ENCODE measurements at places on chromosomes 5 and 9.
A peak's percentile ranks its signal among the peaks of the same experiment; 100 is the strongest.

- no peak for DNase-seq
Observed at GRCh38 chr9:71687676-71688075, 80.6 kb downstream of the CEMIP2 start.

DNA sequence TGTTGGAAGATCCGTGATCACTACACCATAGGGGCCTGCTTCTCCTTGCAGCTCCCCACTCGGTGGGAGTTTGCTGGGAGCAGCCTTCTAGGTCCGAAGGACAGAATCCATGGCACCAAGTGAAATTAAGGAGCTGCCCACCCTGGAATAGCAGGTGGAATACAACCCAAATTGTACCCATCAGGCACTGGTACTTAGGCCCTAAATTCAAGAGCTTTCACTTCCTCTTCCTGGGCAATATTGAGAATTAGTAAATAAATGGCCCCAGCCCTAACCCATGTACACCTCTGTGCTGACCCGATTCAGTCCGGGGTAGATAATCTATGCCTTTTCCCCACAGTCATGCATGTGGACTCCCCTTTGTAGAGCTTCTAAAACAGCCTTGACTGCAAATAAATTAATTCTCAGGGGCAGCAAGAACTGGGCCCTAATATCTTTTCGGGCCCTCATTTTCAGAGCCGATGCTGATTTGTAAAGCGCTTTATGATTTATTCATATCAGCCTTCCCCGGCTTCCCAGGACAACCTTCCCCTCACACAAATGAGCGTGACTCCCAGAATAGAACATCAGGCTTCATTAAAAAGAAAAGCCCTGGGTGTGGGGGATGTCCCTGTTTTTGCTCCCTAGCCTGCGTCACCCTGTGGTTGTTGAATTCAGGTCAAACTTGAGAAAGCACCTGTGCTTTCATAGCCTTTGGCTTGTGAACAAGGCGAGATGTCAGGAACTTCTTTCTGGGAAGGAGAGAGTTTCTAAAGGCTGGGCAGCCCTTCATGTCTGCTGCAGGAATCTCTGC is 126.1 kb upstream of the TBC1D2 start:
- DNase-seq, result no peak

GRCh38 chr9:88831713-88832407 is 159.4 kb upstream of the S1PR3 start:
- peak; percentile 89 for DNase-seq

DNA sequence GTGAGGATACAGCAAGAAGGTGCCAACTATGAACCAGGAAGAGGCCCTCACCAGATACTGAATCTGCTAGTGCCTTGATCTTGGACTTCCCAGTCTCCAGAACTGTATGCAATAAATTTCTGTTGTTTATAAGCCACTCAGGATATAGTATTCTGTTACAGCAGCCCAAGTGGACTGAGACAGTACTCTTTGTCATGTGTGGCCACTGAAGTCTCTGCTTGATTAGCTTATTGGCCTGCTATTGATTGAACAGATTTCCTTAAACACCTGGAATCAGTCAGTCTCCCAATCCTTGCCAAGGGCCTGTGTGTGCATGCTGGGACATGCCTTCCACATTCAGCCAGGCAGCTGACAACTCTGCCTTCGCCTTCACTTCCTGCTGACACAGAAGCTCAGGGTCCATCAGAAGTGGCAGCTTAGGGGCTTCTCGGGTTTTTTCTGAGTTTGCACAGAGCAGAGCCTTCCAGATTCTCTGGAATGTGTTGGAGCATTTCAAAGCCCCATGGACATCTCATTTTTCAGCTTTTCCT is 13.7 kb upstream of the ROR2 start:
- no peak for DNase-seq

- DNase-seq, result no peak
Observed at GRCh38 chr9:101650142-101650541, 55.4 kb upstream of the PPP3R2 start.

GRCh38 chr9:19379283-19379682 is 753 bp downstream of the RPS6 start:
- no peak for DNase-seq

DNA sequence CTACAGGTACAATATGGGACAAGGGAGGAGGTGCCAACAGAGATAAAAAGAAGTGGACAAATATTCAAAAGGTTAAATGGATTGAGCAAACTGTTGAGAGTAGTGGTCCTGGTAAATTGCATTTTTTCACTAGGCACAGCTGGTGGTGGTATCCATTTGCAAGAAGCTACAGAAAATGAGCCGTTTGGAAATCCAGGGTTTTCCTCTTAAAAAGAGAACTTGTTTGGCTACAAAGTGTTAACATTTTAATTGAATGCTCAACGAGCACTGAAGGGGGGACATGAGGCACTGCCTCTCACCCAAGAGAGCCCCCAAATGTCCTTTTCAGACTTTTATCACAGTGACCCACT is 491 bp upstream of the ZCCHC9 start:
- no peak for DNase-seq

DNA sequence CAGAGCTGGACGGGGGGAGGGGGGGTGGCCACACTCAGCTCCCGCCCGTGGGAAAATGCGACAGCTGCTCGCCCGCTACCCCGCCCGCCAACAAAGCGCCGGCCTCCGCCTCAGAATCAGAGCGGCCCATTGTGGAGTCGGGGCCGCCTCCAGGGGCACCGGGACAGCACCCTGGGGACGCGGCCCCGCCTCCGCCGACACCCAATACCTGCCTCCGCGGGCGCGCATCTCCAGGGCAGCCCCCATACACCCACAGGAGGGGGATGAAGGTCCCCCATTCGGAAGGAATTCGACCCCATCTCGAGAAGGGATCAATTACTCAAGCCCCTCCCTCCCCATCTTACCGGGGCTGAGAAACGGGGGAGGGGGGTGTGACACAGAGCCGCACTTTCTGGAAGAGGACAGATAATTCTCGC is 1.3 kb downstream of the NOTCH1 start:
- peak; percentile 81 for DNase-seq

GRCh38 chr5:152534641-152535040 is 129.6 kb upstream of the NMUR2 start:
- DNase-seq, result no peak

DNA sequence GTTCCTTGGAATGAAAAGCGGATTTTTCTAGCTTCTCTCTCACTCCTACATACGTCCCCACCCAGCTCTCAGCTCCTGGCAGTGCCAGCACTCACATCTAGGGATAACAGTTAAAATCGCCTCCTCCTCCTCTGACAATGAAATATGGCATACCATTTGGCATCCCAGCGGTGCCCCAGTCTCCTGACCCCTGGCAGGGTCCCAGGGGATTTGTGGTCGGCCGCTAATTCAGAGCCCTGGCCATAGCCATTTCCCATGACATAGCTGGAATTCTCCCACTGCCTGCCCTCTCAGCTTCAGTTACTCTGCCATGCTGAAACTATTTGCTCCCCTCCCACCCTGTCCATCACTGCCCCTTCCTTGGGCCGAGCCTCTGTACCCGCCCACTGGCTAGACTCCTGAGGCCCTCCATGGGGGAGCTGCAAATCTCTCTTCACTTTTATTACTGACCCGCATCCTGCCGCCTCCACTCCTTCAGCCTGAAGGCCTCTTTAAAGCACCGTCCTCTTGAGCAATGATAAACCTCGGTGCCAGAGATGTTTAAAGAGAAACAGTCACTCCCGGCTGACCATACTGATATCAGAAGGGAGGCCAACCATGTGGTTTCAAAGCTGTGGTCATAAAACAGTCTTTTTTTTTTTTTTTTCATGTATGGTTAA is 139.8 kb downstream of the SLIT3 start:
- peak; percentile 95 for DNase-seq

DNA sequence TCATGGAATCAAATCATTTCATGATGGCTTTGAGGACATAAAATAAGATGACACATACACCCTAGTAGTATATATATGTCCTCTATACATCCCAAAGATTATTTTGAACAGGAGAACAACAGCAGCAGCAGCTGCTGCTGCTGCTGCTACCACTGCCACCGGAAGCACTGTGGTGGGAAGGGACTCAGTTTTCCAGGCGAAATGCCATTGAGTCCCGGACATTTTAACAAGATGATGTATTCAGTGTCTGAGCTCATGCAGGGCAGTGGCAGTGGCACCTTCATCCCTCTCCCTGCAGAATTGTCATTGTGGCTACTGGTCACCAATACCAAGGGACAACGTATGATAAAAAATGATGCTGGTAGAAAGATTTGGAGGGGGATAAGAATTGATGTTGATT is 151.3 kb downstream of the CHSY3 start:
- no peak for DNase-seq

GRCh38 chr5:136330353-136331038 is 34.8 kb downstream of the TRPC7 start:
- DNase-seq, result no peak

- DNase-seq, result no peak
Observed at GRCh38 chr5:50853151-50853550, 186.7 kb downstream of the PARP8 start.

GRCh38 chr5:9641806-9642355 is 11.7 kb upstream of the TAS2R1 start:
- no peak for DNase-seq

DNA sequence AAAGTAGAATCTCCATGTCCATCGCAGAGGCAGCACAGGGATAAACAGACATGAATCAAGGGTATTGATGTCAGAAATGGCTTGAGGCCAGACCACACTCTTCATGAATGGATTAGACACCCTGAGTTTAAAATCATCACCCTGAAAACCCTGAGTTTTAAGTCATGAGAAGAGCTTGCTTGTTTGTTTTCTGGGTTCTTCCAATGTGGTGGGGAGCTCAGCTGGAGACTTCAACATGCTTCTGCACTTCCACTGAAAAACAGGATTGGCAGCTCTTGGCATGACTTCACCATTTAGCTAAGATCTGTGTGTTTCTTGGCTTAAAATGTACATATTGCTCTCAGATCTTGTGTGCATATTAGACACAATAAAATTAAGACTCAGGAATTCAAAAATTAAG is 9.8 kb downstream of the GCNT4 start:
- DNase-seq, result no peak

DNA sequence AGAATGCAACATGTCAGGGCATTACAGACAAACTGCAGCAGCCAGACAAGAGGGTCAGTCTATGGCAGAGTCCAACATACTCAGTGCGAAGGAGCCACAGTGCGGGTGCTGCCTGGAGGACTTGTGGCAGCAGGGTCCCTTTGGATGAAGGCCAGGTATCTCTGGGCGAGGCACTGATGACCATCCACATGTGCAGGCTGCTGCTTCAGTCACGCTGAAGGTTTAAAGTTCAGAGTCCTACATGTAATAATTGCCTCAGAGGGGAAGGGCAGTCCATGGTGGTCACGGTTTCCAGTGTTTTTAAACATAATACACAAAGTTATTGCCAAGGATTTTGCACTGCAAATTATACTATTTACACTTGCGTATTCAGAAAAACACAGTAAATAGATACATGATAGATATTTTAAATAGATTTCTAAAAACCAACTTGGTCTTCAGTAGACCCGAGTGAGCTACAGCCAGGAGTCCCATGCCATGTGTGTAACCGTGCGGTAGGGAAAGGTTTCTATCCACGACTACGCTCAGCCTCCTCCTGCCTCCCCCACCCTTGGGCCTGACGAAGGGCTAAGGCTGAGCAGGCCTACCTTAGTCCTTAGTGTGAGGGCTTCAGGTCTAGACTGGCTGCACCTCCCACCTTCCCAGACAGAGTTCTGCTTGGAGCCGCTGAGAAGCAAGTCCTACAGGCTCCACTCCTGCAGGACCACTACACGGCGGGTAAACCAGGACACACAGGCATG is 76.2 kb downstream of the GPR21 start:
- DNase-seq, result no peak

- no peak for DNase-seq
Observed at GRCh38 chr5:139110526-139111168, 87.5 kb downstream of the SIL1 start.

DNA sequence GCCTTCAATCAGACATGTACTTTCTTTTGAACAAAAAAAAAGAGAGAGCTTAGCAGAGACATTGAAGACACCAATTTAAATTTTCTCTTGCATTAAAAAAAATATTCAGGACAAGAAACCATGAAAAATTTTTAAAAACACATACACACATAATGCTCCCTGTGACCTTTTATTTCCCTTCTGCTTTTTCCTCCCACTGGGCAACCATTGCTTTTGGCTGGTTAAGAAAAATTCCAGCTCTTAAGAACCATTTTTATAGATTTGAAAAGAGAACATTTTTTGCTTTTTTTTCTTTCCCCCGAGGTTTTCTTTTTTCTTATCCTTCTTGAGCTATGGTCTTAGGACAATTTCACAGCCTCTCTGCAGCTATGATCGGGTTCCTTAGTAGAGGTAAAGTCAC is 6.1 kb upstream of the HMHB1 start:
- DNase-seq, result no peak

- DNase-seq, result no peak
Observed at GRCh38 chr9:123541411-123541810, 185.4 kb downstream of the CRB2 start.

- no peak for DNase-seq
Observed at GRCh38 chr9:83636813-83637212, 13.9 kb downstream of the IDNK start.

- no peak for DNase-seq
Observed at GRCh38 chr9:120770931-120771330, 22.3 kb downstream of the FBXW2 start.

Measured in islet precursor cell (in vitro differentiated cells).